ENCODE measurements at places on chromosomes 2 and 18.

- DNase-seq = no peak
Measured at GRCh38 chr18:39753178-39753577, 2187.6 kb upstream of the CELF4 start.

DNA sequence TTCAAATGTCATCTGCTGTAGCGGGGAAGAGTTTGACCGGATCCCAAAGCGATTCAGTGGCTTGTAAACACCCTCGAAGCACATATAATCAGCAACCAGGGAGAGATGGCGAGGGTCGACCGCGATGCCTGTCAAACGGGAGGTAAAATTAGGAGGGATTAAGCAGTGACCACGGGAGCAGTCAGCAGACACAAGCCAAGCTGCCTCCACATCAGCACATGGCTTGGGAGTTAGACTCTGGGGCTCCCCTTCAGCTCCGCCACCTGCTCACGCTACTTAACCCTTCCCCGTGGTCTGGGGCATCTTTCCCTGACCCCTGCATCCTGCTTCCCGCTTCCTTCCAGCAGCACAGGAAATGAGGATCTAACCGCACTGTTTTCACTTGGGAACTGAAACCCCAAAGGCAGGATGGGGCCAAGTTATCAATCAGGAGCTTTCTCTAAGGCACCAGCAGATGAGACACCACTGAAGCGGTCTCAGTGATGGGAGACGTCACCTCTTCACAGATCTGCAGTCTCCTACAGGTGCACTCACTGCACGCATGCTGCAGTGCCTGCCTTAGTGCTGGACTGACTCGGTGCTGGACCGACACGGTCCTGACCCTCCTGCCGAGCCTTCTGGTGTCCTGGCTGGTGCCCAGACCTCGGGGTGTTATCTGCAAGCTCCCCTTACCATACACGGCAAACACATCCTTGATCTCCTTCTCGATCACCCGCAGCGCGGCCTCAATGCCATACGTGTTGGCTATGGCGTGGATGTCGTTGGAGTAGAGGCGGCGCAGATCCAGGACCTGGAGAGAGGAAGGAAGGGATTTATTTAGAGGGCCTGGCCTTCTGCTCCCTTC is 77.5 kb downstream of the POLR1A start:
- DNase-seq = no peak

DNA sequence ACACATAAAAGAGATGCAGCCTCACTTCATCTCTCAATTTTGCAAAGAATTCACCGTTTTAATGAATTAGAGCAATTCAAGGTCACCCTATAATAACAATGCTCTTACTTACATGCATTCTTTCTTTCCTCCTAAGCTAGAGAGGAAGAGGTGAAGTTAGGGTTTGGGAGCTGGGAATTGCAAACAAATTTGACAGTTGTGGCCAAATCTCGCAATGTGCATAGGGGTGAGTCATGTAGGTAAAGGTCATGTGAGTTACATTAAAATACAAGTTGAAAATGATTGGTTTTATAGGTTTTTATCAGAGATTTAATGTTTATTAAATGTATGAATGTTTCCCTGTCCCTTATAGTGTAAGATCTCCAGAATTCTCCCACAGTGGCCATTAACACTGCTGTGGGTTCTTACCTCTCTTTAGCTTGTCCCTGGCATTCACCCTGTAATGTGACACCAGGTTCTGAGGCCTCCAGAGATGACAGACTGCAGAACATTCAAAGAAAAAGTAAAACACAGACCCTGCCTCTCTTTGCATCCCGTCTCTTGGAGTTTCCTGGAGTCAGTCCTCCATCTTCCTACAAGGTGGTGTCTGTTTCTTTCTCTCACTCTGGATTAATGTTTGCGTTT is 53.7 kb upstream of the LGALSL start:
- no peak for DNase-seq

- no peak for DNase-seq
Measured at GRCh38 chr2:56582570-56582969, 398.8 kb downstream of the CCDC85A start.

GRCh38 chr2:169693360-169693759 is 845 bp downstream of the CFAP210 start:
- no peak for DNase-seq

- DNase-seq = peak; percentile 31
Measured at GRCh38 chr2:219497495-219498279, 1.0 kb upstream of the GMPPA start.

- no peak for DNase-seq
Measured at GRCh38 chr2:70659551-70659950, 105.9 kb upstream of the TGFA start.

DNA sequence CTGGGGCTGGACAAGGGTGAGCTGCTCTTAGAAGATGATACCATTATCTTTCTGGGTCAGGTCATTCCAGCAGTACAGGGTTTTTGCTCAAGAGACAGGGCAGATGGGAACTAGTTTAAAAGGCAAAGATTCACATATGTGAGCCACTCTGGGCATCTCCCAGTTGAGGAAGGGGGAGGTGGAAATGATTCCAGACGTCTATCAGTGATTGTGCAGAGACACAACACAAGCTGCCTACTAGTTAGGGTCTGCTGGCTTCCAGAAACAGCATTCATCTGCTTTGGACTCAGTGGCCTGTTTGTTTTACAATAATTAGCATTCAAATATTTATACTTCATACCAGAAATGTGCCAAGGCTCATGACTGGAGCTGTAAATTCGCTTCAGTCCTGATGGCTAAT is 32.3 kb downstream of the ST6GAL2 start:
- no peak for DNase-seq

GRCh38 chr18:58148954-58149471 is 105.0 kb downstream of the NEDD4L start:
- DNase-seq = no peak

DNA sequence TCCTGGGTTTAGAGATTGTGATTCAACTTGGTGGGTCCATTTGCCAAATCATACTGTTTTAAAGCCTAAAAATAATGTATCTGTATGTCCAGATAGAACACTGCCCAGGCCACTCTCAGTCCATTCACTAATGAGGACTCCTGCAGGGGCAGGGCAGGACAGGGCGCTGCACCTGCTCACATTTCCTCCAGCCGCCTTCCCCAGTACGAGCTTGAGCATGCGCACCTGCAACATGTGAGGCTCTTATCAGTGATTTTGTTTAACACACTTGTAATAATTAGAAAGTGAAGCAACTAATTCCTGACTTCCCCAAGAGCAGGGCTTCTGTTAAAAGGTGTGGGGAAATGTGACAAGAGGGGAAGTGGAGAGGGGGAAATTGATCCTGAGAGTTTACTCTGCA is 89.7 kb downstream of the AFF3 start:
- DNase-seq = no peak

GRCh38 chr2:28697602-28698149 is 54.0 kb upstream of the PPP1CB start:
- DNase-seq = no peak

DNA sequence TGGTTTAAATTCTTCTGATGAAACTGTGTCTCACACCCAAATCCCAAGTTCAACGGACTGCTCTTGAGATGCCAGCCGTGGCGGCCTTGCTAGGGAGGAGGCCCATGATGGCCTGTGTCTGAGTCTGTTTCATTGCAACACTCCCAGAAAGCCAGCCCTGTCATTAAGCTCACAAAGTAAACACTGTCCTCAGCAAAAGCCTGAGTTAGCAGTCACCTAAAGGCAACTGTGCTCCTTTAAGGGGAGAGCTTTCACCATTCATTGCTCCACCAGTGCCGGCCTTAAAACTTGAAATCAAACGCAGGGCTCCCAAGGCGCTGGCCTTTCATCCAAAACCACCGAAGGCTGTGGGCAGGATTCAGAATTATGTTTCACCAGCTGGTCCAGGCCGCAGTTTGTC is 42.5 kb upstream of the PPP1CB start:
- DNase-seq = no peak

DNA sequence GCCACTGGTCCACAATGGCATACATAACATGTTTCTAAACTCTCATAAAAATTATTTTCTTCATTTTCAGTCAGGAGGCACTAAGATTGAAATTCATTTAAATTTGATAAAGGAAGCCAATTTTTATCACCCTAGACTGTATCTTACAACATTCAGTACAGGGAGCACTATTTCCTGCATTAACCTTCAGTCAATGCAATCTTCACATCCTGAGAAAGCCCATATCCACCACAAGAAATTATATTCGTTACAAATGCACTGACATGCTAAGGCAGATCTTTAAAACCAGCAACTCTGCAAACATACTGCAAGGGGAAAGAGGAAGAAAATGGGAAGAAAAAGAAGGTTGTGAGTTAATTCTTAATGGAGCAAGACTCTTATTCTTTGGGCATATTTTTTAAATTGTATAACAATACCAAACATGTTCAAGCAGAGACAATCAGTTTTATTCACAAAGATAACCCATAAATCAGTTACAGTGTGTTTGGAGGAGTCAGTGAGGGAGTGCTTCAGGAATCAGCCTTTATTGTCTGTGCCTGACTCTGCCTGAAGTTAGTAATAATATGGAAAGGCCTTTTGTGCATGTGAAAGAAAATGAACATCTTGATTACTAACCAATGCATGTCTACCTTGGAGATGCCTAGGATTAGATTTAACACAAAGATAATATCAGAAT is 370.1 kb downstream of the FBXO15 start:
- DNase-seq = no peak

GRCh38 chr2:67462738-67463496 is 65.8 kb downstream of the ETAA1 start:
- DNase-seq = no peak

- no peak for DNase-seq
Measured at GRCh38 chr2:54287532-54287931, 31.5 kb upstream of the TSPYL6 start.

DNA sequence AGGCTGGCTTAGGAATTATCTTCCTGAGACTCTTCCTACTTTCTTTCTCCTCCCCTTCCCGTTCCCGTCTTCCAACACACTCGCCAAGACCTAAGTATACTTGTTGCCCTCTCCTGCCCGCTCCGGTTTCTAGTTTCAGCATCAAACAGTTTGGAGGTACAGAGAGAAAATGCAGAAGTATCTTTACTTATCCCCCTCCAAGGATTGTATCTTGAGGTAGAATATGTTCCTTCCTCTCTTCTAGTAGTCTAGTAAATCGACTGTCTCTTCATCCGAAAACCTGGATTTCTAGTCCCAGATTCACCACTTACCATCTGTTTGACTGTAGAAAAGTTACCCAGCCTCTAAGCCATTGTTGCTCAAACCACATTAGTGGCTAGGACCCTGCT is 755 bp downstream of the EIF4E2 start:
- no peak for DNase-seq

- DNase-seq = no peak
Measured at GRCh38 chr2:11995456-11995855, 249.0 kb downstream of the LPIN1 start.

GRCh38 chr2:66170744-66171330 is 264.1 kb upstream of the MEIS1 start:
- DNase-seq = no peak

DNA sequence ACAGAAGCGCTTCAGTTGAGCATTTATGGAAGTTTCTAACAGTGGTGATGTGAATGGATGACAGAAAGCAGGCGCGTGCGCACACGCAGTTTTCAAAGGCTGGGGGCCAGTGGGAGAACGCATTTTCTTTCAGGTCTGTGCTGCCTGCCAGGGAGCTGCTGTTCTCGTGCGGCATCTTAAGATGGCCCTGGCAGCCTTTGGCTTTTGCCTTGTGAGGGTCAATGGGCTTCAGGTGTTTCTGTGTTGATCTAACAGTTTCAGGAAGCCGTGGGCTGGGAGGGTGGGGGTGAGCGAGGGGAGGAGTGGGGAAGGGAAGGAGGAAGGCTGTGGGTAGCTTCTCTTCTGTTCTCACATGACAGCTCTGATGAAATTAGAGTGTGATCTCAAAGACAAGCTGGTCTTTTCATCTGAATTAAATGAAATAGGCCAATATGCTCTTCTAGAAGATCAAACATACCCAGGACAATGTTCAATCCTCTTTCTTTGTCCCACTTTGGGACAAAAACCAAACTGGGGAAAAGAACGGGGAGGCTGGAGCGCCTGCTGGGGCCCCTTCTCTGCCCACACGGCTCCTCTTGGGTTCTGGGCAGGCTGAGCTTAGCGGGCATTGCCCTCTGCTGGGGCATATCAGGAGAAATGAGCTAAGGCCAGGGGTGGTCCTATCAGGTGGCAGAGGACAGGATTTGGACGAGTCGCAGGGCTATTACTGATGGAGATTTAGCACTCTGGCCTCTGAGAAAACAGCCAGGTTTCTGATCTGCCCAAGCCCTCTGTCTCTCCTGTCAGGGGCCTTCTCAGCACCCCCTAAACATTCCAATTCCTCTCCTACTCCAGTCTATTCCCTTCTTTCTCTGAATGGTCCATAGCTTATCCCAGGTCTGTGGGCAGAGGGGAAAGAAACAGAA is 126.2 kb upstream of the LGALSL start:
- peak; percentile 64 for DNase-seq

DNA sequence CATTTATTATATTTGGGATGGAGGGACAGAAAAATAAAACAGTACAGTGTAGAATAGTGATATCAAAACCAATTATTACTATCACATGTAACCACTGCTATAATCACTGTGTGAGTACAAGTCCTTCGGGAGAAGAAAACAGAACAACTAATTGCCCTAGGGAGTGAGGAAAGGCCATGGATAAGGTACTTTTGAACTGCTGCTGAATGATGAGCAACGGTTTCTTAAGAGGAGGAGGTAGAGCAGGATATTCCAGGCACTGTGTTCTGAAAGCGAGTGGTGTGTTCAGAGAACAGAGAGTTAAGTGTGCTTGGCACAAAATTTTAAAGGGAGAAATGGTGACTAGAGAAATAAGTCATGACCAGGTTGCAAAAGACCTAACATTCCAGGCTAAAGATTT is 134.2 kb downstream of the CALCRL start:
- DNase-seq = no peak

GRCh38 chr2:196635156-196635555 is 4.4 kb upstream of the CCDC150 start:
- DNase-seq = no peak

DNA sequence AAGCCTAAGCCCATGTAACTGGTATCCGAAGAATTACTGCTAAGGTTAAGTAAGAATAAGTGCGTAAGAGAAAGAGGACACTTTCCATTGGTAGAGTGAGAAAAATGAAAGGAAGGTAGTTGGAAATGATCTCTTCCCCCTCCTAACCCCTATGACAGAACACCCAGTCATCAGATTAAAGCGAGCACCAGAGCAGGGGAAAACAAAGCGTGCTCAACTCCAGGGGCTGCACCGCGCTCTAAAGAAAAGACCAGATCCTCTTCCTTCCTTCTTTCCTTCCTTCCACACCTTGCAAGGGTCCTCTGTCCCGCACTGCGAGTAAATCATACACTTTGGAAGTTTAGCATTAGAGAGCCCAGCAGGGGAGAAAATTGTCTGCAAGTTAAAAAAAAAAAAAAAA is 971 bp upstream of the CDH7 start:
- no peak for DNase-seq

- DNase-seq = peak; percentile 47
Measured at GRCh38 chr2:233084488-233084887, 24.3 kb downstream of the INPP5D start.

DNA sequence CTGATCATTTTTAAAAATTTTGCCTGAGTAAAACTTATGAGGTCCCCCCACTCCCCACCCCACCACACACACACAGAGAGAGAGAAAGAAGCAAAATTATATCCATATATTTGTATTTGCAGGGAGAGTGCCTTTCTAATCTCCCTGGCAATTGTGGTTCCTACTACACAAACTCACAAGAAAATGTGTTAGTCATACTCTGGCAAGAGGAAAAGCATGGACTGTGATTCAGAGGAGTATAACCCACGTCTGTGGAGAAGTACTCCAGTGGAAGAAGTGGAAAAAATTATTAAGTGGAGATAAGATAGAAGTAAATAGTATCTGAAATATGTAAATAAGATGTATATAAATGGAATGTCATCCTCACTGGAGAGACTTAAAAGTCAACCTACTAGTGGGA is 114.0 kb downstream of the DSEL start:
- DNase-seq = no peak
